Hindlimb muscle (tissue), 1 donor: ENCODE measurements at places on chromosomes 16 and 17.
A peak's percentile ranks its signal among the peaks of the same experiment; 100 is the strongest.

GRCh38 chr16:49828533-49829267 is 27.2 kb downstream of the ZNF423 start:
- no peak for DNase-seq

DNA sequence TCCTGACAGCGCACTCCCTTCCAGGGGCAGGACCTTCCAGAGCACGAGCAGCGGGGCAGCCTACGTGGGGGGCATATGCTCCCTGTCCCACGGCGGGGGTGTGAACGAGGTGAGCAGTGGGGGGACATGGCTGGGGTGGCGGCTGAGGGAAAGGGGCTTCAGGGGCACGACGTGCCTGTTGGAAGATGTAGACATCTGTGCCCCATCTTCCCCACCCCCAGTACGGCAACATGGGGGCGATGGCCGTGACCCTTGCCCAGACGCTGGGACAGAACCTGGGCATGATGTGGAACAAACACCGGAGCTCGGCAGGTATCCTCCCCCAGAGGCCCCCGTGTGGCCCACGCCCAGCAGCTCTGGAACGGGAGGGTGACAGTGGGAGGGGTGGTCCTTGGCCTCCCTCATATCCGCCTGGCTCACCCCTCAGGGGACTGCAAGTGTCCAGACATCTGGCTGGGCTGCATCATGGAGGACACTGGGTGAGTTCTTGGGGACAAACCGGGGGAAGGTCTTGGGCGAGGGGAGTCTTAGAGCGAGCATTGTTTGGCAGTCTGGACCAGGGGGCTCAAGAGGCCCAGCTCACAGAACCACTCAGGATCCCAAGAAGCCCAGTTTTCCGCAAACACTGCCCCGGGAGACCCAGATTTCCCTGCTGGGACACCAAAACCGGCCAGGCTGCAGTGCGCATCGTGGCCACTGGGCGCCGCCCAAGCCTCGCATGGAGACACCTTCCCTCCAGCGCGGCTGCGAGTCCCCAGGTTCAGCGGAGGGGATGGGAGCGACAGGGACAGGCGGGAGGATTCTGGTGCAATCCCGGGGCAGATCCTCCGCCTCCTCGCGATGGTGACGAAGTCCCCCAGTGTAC is 15.7 kb downstream of the ADAM11 start:
- DNase-seq: peak; percentile 79

DNA sequence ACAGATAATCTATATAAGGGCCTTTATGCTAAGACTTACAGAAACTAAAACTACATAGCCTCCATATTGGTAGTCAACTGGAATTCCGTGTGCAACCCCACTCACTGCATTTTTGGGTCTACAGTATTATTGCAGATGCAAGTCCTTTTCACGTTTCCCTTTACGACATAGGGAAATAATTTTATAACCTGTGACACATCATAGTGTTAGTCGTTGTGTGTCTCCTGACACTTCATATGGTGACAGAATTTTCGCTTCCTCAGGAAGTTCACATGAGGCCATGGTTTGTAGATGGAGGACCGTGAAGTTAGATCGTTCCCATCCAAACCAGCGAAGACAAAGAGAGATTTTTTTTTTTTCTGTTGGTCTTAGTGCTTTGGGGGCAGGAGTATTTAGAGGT is 15.7 kb upstream of the MRC2 start:
- DNase-seq: no peak

- no peak for DNase-seq
Observed at GRCh38 chr17:28907709-28908475, 5.0 kb upstream of the DHRS13 start.

DNA sequence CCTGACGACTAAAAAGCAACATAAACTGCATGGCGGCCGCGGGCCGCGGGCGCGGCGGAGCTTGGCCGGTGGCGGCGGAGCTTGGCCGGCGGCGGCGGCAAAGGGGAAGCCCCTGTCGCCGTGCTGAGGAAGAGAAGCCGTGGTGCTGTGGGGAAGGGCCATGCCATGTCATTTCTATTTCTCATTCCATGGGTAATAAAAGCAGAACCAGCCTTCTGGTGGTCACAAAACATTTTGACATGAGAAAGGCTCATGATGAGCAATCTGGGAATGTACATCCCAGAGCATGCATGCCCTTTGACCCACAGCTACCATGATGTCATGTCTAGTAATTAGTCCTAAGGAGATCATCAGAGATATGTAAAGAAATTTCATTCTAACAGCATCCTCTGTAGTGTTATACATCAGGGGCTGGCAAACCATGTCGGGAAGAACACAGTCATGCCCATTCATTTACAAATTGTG is 23.9 kb upstream of the HEATR6 start:
- no peak for DNase-seq

GRCh38 chr16:1320097-1320496 is 10.7 kb downstream of the UBE2I start:
- DNase-seq: no peak

DNA sequence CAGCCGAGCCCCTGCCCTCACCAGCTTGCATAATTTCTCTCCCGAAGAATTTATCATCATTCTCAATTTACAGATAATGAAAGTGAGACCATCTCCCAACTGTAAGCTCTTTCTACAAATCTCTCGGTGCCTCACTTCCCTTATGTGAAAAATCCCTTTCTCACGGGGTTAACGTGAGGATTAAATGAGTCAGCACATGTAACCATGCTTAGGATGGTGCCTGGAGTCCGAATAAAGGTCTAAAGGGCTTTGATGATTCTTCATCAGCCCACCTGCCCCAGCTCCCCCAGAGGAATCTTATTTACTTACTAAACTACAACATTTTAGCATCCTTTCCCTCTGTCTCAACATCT is 24.8 kb upstream of the PIK3R6 start:
- no peak for DNase-seq

GRCh38 chr16:69057400-69058378 is 47.8 kb upstream of the HAS3 start:
- DNase-seq: no peak

- DNase-seq: no peak
Observed at GRCh38 chr16:69109486-69110270, 4.2 kb downstream of the HAS3 start.

- DNase-seq: no peak
Observed at GRCh38 chr16:86951831-86952598, 365.2 kb downstream of the C16orf95 start.

GRCh38 chr17:41814195-41814594 is 1.4 kb downstream of the FKBP10 start:
- no peak for DNase-seq

- DNase-seq: peak; percentile 82
Observed at GRCh38 chr16:81610144-81610842, 165.7 kb downstream of the CMIP start.

DNA sequence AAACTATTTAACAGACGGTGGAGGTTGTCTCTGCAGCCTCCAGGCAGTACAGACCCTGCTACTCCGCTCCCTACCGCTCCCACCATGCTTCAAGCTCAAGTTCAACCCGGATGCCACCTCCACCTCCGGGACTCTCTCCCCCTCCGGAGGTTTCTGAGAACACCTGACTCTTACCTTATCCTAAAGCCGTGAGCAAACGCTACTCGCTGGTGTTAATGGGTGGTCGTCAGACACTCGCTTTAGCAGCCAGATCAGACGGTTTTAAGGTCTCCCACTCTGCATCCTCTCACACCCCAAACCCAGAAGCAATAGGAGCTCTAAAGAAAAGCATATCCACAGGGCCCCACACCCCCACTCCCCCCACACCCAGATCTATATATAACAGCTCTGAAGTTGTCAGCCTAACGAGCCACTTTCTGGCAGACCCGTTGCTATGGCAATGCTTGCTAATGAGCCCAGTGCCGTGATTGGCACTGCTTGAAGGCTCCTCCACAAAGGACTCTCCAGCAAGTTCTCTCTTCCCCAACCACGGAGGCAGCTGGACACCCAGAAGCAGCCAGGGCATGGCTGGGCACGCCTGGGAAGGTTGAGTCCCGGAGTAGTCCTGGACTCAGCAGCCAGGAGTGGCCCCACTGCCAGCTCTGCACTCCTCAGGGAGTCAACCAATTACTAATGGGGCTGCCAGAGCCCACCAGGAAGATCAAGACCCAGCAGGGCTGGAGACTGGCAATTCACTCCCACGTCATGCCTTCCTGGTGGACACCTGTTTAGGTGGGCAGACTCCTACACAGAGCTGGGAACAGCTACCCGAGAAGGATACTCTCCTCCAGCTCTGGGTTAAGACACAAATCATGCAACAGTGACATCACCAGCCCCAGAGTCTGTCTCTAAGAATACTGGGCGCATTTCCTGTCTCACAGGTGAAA is 121.2 kb upstream of the RCVRN start:
- DNase-seq: no peak

DNA sequence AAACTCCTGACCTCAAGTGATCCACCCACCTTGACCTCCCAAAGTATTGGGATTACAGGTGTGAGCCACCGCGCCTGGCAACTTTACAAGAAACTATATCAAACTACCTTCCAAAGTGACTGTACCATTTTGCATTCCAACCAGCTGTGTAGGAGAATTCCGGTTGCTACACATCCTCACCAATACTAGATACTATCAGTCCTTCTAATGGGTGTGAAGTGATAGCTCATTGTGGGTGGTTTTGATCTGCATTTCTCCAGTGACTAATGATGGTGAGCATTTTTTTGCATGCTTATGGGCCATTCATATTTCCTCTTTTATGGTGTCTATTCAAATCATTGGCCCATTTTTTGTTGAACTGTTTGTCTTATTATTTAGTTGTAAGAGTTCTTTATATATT is 37.7 kb downstream of the SCNN1B start:
- no peak for DNase-seq

DNA sequence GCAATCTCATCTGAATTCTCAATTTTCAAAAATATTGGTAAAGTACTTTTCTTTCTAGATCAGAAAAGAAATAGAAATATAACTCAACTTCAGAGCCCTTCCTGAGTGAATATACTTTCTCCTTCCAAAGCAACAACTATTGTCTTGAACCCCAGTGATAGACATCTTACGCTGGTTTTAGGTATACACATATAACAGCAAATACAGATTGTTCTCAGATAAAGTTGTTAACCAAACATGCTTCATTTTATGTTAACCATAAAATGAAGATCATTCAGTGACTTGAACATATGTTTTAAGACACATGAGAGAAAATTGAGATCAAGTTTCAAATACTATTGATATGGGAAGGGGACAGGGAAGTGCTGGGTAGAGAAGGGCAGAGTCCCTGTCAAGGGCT is 53.7 kb upstream of the C17orf78 start:
- no peak for DNase-seq

DNA sequence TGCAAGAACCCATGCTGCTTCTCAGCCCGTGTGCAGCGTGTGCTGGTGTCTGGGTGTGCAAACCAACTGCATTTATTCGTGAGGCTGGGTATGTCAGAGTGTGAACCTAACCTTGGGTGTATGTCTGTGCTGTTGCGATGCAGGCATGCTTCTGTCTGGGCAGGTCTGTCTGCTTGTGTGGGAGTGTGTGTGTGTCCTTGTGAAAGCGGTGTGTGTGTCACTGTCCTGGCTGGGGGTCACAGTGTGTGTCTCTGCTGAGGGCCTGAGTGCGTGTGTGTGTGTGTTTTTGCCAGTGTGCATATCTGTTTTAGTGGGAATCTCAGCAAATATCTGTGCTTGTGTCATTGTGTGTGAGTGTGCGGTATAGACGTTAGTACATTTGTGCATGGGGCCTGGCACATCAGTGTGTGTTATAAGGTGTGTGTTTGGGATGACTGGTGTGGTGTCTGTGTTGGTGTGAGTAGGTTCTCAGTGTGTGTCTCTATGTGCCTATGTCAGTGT is 121.8 kb downstream of the CYLD start:
- no peak for DNase-seq

DNA sequence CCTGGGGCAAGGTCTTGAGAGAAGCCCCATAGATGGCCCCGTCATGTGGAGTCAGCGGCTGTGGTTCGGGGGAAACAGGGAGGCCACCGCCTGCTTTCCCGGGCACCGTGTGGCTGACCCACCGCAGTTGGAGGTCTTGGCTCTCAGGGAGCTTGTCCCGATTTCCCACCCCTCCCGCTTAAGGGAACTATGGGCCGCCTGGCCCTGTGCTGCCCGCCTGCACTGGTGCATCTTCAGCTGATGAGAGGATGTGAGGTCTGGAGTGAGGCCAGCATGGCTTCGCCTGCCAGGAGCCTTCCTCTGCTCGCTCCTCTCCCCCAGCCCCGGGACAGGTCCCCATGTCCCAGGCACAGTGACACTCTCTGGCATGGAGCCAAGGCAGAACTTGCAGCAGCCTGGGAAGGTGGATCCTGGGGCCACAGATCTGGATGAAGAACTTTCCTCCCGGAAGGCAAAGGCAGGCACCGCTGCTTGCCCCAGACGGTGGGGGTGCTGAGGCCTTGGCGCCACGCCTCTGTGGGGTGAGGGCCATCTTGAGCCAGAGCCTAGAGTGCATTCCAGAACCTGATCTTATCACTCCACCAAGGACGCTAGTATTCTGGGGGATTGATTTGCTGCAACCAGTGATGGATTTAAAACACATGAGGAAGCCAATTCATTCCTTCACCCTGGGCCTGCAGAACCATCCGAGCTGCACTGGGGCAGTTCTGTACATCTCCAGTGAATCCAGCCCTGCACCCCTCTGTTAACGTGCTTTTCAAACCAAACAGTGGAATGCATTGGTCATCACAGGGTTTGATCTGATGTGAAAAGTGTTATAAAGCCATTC is 178.6 kb upstream of the TNRC6C start:
- DNase-seq: no peak

- peak; percentile 94 for DNase-seq
Observed at GRCh38 chr17:39144416-39144840, 7.0 kb downstream of the PLXDC1 start.

GRCh38 chr17:61007980-61008379 is 330.3 kb downstream of the BCAS3 start:
- DNase-seq: no peak

GRCh38 chr17:5784791-5785190 is 200.5 kb upstream of the NLRP1 start:
- no peak for DNase-seq

- no peak for DNase-seq
Observed at GRCh38 chr17:62995377-62995885, 29.4 kb downstream of the TANC2 start.

- DNase-seq: no peak
Observed at GRCh38 chr16:47037396-47037745, 63.9 kb upstream of the DNAJA2 start.

GRCh38 chr17:73900516-73900915 is 256.3 kb upstream of the SDK2 start:
- no peak for DNase-seq

GRCh38 chr16:66562409-66562808 is 3.8 kb upstream of the CMTM1 start:
- DNase-seq: no peak

GRCh38 chr17:57477522-57478362 is 221.4 kb downstream of the MSI2 start:
- no peak for DNase-seq

- DNase-seq: no peak
Observed at GRCh38 chr16:54077050-54077821, 209.4 kb downstream of the IRX3 start.
